Midbrain (tissue), 1 donor: ENCODE measurements at places on chromosomes 11 and 22.

DNA sequence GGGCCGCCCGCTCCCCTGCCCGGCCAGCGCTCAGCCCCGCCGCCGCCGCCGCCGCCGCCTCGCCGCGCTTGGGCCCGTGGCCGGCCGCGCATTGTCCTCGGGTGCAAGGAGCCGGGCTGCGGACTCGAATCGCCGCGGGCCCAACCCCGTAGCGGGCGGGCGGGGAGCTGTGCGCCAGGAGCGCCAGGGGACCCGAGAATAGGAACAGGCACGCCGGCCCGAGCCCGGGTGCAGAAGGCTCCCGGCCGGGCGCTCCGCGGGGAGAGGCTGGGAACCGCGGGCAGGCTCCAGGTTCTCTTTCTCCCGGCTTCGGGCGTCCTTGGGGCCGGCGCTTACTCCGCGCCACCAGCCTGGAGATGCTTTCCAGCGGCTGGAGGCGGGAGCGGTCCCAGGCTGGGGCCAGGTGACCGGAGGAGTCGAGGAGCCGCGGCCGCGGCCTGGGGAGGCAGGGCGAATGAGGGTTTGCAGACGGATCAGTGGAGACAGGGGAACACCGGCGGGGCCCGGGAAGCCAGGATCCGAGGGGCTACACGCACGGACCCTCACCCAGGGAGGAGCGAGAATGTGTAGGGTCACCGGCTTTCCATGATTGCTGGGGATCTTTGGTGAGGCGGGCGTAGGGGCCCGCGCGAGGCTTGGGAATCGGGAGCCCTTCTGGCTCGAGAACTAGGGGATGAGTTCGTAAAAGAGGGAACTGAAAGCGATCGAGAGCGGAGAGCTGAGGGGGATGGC, 726 bp downstream of the PKNOX2 start:
- DNase-seq, result peak; percentile 21

DNA sequence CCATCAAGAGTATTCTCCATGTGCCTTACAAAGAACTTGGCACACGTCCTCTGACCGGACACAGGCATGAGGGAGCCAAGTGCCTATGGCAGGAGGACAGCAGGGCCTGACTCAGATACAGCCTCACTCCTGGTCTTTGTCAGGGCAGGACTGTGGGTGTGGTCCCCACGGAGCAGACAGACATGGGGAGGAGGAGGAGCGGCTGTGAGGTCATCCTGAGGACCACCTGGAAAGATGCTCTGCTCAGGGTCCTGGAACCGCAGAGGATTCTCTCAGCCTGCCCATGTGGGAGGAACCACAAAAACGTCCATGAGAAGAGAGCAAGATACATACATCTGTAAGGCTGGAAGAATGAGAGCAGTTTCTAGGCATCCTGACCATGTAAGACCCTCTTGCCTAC, 576.3 kb downstream of the BRD1 start:
- DNase-seq, result no peak

GRCh38 chr22:43421914-43422615, 10.3 kb downstream of the MPPED1 start:
- DNase-seq, result no peak

GRCh38 chr22:23137905-23138561, 3.8 kb downstream of the RSPH14 start:
- no peak for DNase-seq

GRCh38 chr11:129691142-129691541, 124.5 kb upstream of the TMEM45B start:
- no peak for DNase-seq

GRCh38 chr22:32951807-32952153, 106.4 kb downstream of the SYN3 start:
- DNase-seq, result no peak

GRCh38 chr11:118938491-118939403, 13.0 kb upstream of the BCL9L start:
- DNase-seq, result no peak

DNA sequence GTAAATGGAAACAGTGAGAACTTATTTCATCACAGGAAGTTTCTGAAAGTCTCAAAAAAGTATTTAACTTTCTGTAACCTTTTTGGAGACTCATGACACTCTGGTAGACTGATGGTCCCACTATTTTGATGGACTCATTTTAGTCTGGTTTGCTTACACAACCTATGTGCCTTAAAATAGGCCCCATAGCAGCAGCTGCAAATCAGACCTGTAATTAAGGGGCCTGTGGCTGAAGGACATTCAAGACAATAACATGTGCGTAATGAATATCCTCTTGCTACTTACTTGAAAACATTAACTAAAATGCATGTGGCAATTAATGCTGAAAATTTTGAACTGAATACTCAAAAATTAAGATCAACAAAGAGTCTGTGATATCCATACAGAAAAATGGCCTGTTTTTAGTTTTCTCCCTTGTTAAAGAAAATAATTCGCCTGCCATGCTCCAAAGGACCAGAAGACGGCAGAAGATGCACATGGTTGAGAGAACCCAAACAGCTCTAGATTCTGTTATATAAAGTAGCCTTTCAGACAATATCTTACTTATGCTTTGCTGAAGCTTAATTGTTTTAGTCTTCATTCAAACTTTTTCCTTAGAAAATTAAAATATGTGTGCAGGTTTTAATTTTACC, 568.5 kb downstream of the KCNA4 start:
- DNase-seq, result peak; percentile 31

- peak; percentile 18 for DNase-seq
Measured at GRCh38 chr11:130131961-130132850, 27.4 kb upstream of the ST14 start.

- DNase-seq, result no peak
Measured at GRCh38 chr11:43688394-43688793, 7.9 kb downstream of the HSD17B12 start.

GRCh38 chr11:98835335-98835734, 185.4 kb upstream of the CNTN5 start:
- DNase-seq, result no peak

- no peak for DNase-seq
Measured at GRCh38 chr11:33187998-33188722, 26.9 kb upstream of the CSTF3 start.

DNA sequence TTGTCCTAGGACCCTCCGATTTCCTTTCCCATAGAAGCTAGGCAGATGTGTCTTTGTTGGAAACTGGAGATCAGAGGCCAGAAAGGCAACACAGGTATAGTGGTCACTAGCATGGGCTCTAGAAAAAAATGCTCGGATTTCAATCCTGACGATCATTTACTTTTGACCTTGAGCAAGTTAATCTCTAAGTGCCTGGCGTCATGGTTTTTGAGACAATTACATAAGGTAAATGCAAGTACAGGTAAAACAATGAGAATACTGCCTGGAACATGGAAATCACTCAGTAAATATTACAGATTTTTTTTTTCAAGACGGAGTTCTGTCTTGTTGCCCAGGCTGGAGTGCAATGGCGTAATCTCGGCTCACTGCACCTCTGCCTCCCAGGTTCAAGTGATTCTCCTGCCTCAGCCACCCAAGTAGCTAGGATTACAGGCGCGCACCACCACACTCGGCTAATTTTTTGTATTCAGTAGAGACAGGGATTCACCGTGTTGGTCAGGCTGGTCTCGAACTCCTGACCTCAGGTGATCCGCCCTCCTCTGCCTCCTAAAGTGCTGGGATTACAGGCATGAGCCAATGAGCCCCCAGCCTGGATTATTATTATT, 1.1 kb upstream of the DENND5A start:
- DNase-seq, result no peak

DNA sequence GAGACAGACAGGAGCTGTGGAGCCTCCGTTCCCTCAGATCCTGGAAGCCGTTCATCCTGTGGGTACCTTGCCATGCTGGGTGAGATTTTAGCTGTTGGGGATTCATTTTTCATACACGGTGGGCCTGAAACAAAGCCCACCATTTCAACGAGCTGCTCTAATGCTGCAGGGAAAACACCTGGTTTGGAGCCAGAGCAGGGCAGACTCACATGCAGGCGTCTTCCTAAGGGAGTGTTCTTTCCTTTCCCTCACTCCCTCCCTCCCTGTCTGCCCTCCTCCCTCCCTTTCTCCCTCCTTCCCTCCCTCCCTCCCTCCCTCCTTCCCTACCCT, 52.5 kb downstream of the CD6 start:
- DNase-seq, result no peak

GRCh38 chr11:75570559-75571139, 8.6 kb downstream of the SERPINH1 start:
- no peak for DNase-seq

DNA sequence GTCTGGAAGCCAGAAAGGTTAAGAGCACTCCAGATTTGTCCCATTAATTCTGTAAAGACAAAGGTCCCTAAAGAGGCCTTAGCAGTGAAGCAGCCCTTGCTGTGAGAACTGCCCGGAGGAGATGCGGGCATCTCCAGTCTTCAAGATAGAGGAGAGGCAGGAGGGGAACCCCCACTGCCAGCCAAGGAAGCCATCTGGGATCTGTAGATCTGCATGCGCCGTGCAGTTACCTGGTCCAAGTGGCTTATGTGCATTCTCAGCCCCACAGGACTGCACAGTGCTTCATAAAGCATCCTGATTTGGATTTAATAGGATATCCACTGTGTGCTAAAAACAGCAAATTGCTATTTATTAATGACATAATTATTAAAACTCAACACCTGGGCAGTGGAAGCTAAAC, 834.6 kb downstream of the NTM start:
- no peak for DNase-seq

GRCh38 chr11:31817621-31818424, 6.7 kb upstream of the PAX6 start:
- DNase-seq, result peak; percentile 67

- peak; percentile 83 for DNase-seq
Measured at GRCh38 chr22:24247564-24248344, 2.9 kb upstream of the GGT5 start.

GRCh38 chr11:62919898-62920640, 1.1 kb downstream of the CHRM1 start:
- no peak for DNase-seq

- no peak for DNase-seq
Measured at GRCh38 chr11:126495281-126496220, 140.1 kb downstream of the ST3GAL4 start.

DNA sequence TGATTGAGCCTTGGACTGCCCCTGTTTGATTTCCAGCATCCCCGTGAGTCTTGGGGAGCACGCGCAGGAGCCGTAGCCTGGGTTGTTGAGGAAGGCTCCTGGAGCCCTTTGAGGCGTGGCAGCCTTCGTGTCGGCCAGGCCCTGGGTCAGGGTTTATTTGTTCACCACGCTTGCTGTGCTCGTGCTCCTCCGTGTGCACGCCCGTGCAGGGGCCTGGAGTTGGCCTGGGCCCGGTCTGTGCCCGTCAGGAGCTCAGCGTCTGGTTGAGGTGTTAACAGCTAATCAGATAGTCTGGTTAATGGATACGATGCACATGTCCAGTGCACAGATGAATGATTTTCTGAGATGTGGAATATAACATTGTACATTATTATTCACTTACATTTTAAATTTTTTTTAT, 8.0 kb downstream of the IGHMBP2 start:
- no peak for DNase-seq

- no peak for DNase-seq
Measured at GRCh38 chr11:94793822-94794221, 25.7 kb downstream of the AMOTL1 start.

GRCh38 chr22:19987394-19988306, 29.0 kb downstream of the ARVCF start:
- no peak for DNase-seq

DNA sequence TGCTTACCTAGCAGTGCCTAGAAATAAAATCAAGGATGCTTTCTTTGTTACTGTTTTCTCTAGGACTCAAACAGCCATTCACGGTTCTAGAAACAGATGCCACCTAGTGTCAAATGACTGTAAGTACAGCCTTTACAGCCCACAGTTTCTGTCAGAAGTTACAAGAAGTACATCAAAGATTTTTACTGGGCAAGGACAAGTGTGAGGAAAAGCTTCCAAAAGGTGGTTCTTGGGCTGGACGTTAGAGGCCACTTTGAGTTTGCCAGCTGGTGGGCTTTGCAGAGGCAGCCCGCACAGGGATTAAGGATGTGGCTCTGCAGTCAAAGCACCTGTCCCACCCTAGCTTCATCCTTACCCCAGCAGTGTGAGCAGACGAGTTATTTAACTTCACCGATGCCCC, 6.9 kb downstream of the KMT5B start:
- DNase-seq, result peak; percentile 66

GRCh38 chr11:119426142-119426541, 3.2 kb upstream of the THY1 start:
- no peak for DNase-seq

- no peak for DNase-seq
Measured at GRCh38 chr11:6586434-6587359, 16.7 kb downstream of the RRP8 start.

DNA sequence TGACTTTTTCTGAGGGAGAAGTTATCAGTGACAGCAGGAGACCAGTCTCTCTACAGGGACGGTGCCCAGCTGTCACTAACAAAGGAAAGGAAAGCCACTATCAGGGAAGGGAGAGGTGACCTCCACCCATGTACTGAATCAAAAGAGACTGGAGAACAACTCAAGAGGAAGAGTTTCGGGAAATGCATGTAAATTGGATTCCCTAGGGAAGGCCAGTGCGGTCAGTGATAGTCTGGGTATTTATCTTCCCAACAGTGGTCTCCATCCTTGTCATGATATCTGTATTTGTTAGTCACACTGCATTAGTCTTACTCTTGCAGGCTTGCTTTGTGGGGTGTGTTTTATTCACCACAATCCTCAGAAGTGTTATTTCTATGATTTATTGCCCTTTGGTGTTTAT, 193.4 kb upstream of the KIRREL3 start:
- DNase-seq, result no peak

- DNase-seq, result no peak
Measured at GRCh38 chr11:70168405-70168754, 34.7 kb upstream of the FADD start.

DNA sequence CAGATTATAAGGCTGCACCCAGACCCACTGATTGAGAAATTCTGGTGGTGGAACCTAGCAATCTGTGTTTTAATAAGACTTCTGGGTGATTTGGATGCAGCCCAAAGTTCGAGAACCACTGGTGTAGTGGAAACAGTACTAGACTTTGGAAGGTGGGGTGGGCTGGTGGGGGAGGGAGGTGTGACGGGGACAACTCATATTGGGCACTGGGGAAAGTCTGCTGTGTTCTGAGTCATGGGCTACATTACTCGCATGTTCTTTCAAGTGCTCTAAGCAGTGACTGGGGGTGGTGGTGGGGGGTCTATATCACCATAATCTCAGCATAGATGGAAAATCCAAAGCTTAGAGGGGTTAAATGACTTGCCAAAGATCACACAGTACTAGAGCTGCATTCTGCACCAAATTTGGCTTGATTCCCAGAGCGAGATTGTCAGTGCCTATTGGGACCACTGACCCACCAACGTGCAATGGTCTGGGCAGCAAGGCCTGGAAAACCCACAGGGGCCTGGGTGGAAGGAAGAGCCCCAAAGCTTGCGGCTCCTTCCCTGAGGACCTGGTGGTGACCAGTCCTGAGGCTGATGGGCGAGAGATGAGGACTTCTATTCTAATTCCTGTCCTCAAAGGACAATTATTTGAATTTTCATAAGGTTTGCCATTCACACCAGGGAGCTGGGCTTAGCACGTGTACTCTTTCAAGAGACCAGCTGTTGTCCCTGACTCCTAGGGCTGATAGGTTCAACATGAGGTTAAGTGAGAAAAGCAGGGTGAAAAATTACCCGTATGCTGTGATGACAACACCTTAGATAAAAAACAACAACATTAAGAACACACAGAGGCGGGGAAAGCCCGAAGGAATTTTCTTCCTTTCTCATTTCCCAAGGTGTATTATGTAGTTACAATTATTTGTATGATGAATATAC, 77.5 kb upstream of the NARS2 start:
- no peak for DNase-seq
